Activated CD4-positive, alpha-beta T cell treated with anti-CD3 and anti-CD28 coated beads for 24 hours (primary cell): ENCODE measurements at places on chromosomes 3 and 15.

- DNase-seq: no peak
Observed at GRCh38 chr3:140630866-140631265, 47.0 kb upstream of the TRIM42 start.

DNA sequence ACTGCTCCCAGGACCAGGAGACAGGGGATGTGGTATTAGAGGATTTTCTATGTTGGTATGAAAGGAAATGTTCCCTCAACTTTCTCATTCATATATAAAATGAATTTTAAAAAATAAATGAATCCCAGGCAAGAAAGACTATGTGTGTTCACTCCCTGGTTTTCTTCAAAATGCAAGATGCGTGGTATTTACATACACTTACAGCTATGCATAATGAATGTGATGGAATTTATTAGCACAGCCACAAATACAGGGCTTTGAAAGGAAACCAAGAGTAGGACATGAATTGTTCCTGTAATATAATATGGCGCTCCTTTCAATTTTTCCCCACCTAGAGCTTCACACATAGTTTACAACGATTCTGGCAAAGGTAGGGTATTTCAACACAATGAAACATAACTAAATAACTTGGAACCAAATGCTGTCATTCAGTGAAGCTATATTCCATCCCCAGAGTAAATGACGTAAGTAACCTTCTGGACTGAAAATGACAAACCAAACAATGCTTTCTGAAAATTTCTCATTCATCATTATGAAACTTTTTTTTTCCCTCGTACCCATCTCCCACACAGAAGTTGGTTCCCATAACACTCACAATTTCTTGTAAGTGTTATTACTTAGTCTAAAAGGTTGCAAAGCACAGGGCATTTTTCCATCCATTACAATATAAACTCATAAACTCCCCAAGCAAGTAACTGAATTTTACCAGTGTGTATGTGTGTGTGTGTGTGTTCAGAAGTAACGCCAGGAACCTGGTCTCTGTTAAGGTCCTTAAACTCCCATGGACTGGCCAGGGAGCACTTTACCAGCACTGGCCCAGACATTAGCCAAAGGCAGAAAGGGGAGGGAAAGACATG, 41.8 kb downstream of the CBLB start:
- no peak for DNase-seq

- no peak for DNase-seq
Observed at GRCh38 chr15:33623010-33623409, 312.2 kb downstream of the RYR3 start.

- DNase-seq: no peak
Observed at GRCh38 chr3:153970047-153970446, 151.1 kb upstream of the ARHGEF26 start.

- peak; percentile 12 for DNase-seq
Observed at GRCh38 chr3:42387802-42388651, 22.4 kb downstream of the LYZL4 start.
